ENCODE measurements at places on chromosomes 3 and 15.

DNA sequence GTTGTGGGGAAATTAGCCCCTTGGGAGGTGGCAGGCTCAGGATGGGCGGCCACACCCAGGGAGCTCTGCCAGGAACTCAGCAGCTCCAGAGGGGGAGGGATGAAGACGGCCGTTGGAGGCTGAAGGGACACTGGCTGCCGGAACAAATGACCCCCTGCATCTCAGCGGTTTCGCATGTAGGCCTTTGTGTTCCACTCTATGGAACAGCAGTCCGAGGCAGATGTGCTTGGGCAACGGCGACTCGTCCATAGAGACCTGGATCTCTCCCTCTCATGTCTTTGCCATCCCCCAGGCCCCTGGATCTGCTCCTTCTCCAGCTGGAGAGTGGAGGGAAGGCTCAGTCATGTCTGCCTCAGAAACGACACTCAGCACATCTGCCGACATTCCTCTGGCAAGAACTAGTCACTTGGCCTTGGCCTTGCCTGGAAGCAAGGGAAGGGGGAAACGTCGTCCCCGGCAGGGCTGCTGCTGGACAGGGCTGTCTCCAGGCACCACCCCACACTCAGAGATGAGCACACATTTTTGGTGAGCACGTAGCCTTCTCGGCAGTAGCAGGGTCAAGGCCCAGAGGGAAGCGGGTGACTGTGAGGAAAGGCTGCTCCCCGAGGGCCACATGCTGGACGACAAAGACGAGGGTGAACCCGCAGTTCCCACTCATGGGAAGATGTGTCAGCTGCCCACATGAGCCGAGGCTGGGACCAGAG lies 83.8 kb downstream of the ASB7 start:
- DNase-seq: no peak

DNA sequence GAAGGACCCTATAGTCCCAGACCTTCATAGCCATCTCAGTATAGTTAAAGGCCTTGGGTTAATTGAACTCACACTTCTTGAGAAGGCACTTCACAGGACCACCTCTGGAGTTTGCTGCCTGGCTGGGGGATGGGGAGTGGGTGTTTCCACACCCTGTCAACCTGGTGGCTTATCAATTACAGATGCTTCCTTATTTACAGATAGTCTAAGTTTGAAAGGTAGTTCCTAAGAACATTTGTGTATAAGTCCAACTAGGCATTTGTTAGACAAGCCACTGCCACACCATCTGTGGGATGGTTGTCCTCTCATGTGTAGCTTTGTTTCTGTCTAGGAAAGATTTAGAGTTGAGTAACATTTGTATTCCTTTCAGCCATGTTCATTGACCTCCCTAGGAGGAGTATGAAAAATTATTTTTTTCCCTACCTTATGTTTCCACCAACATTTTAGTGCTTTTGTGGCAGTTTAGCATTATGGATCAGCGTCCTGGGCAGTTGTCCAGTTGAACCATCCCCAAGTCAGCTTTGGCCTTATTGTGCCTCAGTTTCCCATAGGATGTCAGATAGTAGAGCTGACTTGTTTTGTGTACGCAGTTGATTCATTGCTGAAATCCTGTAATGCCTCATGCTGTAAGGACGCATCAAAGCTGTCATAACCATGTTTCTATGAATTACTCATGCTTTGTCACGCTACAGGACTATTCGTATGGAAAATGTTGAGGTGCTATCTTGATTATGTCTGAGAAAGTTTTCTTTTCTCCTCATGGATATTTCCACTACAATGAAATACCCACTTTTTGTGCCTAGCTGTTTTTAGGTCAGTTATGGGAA lies 21.2 kb upstream of the SIAH2 start:
- no peak for DNase-seq

- DNase-seq: no peak
Measured at GRCh38 chr3:193594946-193595689, 2.1 kb downstream of the OPA1 start.

GRCh38 chr3:172536993-172537419 lies 13.8 kb upstream of the TNFSF10 start:
- no peak for DNase-seq

- DNase-seq: no peak
Measured at GRCh38 chr3:37628711-37629301, 232.9 kb upstream of the CTDSPL start.

GRCh38 chr15:28998511-28998910 lies 112.7 kb downstream of the APBA2 start:
- DNase-seq: no peak

GRCh38 chr3:168570404-168571155 lies 474.9 kb upstream of the GOLIM4 start:
- no peak for DNase-seq

- DNase-seq: no peak
Measured at GRCh38 chr15:62822228-62822627, 220.3 kb upstream of the TPM1 start.

- no peak for DNase-seq
Measured at GRCh38 chr15:41584636-41585126, 25.7 kb downstream of the TYRO3 start.

- no peak for DNase-seq
Measured at GRCh38 chr3:97763586-97764406, 762 bp upstream of the ARL6 start.

GRCh38 chr3:116863822-116864589 lies 154.4 kb downstream of the TUSC7 start:
- DNase-seq: peak; percentile 9

DNA sequence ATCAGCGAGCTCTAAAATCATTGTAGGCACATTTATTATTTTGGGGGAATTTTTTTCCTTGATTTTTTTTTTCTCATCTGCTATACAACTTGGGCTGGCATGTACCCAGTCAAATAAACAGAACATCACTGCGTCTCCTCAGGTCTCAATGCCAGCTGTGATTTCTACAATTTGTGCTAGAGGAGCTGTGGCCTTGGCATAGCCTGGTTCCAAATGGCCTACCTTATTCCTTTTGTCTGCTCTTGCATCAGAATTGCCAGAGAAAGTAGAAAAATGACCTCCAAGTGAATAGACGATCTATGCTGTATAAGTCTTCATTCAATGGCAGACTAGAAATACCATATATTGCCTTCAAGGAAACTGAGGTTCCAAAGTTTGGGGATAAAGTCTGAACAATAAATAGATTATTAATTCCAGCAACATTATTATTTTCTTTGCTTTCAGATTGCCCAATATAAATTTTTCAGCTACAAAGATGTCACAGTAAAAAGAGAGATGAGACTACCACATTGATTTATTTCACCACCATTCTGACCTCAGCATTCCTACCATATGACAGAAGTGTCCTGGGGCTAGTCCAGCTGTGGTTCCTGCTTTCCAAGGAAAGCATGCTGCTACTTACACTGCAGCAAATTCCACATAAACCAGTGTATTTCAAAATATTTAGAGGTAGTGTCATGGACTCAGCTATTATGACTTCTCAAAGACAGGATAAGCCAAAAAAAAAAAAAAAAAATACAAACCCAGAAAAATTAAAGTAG lies 493.9 kb upstream of the ZNF385D start:
- DNase-seq: no peak

- DNase-seq: no peak
Measured at GRCh38 chr3:52892625-52893311, 4.6 kb downstream of the STIMATE start.

GRCh38 chr3:38030126-38031021 lies 932 bp upstream of the PLCD1 start:
- DNase-seq: no peak

DNA sequence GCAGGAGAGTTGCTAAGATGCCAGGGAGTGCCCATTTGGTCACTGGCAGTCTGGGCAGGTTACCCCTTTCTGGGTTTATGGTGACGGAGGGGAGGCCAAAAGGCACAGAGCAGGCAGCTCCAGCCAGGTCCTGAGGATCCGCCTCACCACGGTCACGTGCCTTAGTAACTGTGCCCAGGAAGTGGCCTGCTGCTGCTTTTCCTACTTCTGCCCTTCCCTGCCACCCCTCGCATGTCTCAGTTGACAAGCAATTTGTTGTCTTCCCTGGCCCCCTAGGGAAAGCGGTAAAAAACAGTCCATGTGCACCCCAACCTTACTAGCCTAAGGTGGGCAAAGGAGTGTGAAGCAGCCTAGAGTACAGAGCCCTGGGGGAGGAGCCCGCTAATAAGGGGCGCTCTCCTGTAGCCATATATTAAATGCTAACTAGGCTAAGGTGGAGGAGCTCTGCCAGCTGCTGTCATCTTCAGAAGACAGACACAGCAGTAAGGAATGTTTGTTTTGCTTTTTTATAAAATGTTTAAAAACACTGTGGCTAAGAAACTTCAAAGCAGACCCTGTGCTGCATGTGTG lies 9.1 kb upstream of the LIPH start:
- DNase-seq: no peak

DNA sequence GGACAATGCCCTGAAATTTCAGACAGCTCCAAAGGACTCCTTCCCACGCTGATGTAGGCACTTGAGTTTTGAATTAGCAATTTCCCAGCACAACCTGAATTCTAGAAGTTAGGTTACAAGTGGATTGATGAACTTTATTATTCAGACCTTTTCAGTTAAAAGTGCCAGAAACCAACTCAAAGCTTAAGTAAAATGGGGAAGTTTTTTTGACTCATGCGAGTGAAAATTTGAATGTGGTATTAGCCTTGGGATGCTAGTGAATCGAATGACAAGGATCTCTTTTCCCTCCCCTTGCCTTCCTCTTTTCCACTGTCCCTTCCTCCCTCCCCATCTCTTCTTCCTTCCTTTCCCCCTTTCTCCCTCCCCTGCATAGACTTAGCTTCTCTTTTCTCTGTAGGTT lies 295.1 kb upstream of the PROK2 start:
- no peak for DNase-seq

GRCh38 chr3:100753846-100754245 lies 44.6 kb downstream of the TFG start:
- no peak for DNase-seq

DNA sequence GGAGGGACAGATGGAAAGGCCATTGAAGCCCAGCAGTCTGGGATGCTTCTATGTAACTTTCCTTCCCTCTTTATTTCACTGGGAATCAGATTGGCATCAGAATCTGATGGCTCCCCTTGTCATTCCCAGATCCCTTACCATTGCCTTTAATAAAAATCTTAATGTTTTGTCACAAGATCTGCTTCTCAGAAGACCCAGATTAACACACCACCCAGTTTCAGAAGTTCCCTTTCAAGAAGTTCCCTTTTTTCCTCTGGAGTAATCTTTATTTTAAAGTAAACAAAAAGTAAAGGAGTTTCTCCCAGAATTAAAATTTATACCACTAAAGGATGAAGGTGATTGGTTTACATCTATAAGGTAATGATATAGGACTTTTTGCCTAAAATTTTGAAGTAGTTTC lies 76.4 kb downstream of the UBR1 start:
- no peak for DNase-seq

- DNase-seq: no peak
Measured at GRCh38 chr3:58361866-58362265, 29.2 kb downstream of the PXK start.

GRCh38 chr15:50109076-50109987 lies 9.7 kb downstream of the ATP8B4 start:
- DNase-seq: no peak

GRCh38 chr15:39030291-39031070 lies 465.9 kb upstream of the RASGRP1 start:
- no peak for DNase-seq

Data from NCI-H1048 (cell line).